ENCODE measurements at places on chromosomes 5 and 9.
A peak's percentile ranks its signal among the peaks of the same experiment; 100 is the strongest.

DNA sequence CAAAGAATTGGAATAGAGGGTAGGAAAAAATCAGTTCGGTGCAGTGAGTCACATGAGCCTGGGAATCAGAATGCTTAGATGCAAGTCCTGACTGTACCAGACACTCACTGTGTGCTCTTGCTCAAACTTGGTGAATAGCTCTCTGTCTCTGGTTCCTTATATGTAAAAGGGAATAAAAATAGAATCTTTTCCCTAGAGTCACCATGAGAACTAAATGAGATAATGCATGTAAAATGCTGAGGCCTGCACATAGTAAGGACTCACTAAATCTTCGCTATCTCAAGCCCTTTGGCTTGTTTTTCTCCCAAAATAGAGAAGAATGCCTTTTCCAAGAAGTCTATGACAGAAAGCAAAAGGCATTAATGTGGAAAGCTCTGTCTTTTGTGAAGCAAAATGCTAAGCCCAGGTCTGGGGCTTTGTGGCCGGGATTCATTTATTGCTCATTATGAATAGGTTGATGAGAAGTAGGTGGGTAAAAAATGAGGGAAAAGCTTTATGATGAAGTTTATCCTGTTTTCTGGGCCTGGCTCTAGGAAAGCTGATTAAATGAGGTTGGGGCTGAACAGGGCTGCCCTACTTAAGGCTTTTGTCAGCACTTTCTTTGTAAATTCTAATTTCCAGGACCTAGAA lies 483.3 kb downstream of the DMAC1 start:
- DNase-seq = no peak

DNA sequence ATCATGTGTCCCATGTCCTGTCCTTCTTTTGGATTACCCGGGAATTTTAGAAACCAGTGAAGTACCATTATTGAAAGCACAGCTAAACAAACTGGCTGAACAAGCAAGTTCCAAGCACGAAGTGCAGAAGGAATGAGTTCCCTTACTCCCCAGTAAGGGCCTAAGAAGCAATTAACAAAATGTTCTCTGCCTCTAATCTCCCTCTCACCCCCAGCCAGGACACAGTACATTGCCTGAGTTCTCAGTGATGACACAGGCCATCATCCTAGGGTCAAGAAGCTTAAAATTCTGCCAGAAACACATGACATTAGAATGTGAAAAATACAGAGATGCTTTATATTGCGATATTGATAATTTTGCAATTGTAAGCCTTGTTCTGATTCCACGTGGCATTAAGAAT lies 118.0 kb downstream of the PLPPR1 start:
- no peak for DNase-seq

DNA sequence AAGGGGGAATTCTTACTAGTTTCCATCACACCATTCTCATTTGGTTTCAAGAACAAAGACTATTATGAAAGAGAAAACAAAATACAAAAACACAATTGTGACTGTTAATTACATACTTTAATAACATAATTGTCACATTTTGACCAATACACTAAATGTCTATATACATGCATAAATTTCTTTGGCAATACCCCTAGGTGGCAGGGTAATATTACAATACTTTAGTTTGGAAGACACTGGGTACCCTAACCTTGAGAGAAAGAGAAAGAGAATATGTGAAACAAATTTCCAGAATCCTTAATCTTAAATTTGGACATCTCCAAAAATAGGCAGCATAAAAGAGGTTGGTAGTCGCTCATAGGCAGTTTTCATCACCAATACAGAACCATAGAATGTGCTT lies 619.6 kb upstream of the ADAMTS16 start:
- DNase-seq = no peak

GRCh38 chr9:128706045-128706444 lies 3.7 kb downstream of the PKN3 start:
- no peak for DNase-seq

- DNase-seq = no peak
Measured at GRCh38 chr5:85538362-85538761, 1079.4 kb upstream of the COX7C start.

DNA sequence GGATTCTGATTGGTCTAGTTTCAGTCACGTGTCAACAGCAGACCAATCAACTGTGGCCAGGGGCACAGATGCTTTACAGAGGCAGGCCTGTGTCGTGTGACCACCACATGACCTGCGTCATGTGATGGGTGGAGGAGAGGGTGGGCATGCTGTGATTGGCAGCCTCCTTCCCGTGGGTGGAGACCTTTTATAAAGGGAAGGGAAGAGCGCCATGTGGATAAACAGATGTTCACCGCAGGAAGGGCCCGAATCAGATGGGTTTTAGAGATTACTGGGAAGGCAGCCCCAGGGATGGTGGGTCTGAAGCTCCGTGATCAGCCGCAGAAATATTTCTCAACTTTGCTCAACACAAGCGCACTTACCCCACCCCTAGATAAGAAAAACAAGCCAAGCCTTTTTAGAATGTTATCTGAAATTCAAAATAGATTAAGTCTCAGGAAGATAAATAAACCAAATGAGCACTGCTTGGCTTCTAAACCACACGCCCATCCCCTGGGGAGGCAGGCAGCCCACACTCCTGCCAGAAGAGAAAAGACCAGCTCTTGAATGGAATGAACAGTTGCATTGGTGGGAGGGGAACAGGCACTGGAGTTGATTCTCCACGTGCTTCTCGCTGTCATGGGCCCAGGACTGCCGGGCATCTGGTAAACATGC lies 43.6 kb downstream of the ROPN1L start:
- peak; percentile 47 for DNase-seq

GRCh38 chr5:177496070-177496726 lies 1.2 kb downstream of the PDLIM7 start:
- DNase-seq = no peak

DNA sequence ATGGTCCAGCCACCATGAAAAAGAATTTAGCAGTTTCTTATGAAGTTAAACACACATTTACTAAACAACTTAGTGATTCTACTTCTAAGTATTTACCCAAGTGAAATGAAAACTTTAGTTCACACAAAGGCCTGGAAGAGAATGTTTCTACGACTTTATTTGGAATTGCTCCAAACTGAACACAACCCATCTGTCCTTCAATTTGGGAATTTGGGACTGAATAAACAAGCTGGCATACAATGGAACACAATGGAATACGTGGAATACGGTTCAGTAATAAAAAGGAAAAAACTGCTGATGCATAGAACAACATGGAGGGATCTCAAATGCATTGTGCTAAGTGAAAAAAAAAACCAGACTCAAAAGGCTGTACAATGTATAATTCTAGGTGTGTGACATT lies 44.6 kb upstream of the BASP1 start:
- no peak for DNase-seq

DNA sequence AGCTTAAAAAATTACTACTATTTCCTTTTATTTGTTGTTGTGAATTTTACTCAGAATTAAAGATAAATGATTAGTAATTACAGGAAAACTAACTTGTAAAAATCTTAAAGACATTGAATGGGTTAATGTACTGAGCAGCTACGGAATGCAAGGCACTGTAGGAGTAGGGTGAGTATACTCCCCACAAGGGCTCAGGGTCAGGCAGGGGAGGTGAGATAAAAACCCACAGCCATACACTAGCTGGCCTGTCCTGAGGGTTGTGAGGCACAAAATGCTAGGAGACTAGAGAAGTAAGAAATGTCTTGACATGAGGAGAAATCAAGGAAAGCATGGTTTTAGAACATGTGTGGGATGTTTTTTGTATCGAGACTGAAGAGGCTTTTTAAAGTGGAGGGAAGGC lies 13.4 kb downstream of the ZBED3 start:
- no peak for DNase-seq

GRCh38 chr9:85741875-85742596 lies at the start of gene AGTPBP1:
AGTPBP1 (minus strand) TSS chr9:85741954; CDS start chr9:85712533, 29,421 bp downstream.
- DNase-seq = peak; percentile 99

GRCh38 chr5:172175263-172175719 lies 12.7 kb downstream of the STK10 start:
- no peak for DNase-seq

DNA sequence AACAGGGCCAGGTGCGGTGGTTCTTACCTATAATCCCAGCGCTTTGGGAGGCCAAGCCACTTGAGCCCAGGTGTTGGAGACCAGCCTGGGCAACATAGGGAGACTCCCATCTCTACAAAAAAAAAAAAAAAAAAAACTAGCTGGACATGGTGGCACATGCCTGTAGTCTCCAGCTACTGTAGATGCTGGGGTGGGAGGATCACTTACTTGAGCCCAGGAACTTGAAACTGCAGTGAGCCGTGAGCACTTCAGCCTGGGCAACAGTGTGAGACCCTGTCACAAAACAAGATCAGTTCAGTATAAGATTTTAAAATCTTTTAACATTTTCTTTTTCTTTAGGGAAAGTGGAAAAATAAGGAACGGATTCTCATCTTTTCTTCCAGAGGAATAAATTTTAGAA lies 2.5 kb downstream of the BRIX1 start:
- no peak for DNase-seq

DNA sequence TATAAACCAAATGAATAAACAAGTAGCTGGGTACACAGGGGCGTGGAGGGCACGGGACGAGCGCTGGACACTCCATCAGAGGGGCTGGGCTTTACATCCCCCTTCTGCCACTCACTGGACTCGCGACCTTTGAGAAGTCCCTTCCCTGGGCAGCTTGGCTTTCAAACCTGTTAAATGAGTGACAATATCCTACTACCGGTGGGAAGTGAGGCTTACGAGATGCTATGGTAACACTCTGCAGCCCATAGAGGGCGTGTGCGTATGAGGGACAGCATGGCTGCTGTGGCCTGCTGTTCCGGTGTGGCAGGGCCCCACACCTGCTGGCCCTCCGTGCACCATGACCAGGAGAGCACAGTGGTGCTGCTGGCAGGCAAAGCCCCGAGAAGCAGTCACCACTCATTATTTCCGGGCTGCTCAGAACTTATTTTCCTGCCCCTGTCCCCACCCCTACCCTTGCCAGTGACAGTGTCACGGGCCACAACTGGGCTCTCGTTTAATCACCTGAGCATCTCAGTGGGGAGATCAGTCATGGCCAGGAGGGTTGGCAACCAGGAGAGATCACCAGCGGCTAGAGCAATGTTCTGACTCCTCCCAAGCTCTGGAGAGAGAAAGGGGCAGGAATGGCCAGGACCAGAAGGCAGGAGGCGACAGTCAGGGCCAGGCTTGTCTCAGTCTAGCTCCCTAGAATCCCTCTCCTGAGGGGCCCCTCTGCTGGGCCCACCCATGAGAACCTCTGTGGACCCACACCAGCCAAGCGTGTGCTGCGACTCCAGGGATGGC lies 10.5 kb downstream of the CLTB start:
- DNase-seq = no peak

DNA sequence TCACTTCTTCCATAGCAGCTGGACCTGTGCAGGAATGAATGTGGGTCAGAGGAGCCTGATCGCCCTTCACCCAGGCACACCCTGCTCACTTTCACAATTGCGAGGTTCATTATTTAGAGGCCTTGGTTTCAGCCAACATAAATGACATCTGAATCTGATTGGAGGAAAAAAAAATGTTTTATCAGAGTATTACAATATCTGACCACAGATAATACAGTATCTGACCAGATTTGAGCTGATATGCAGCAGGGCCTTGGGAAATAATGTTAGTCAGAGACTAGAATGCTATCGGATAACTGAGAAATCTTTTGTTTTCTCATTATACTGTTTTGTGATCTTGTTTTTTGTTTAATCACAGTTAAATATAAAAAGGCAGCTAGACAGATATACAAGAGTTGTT lies 7.7 kb downstream of the ICE1 start:
- no peak for DNase-seq

DNA sequence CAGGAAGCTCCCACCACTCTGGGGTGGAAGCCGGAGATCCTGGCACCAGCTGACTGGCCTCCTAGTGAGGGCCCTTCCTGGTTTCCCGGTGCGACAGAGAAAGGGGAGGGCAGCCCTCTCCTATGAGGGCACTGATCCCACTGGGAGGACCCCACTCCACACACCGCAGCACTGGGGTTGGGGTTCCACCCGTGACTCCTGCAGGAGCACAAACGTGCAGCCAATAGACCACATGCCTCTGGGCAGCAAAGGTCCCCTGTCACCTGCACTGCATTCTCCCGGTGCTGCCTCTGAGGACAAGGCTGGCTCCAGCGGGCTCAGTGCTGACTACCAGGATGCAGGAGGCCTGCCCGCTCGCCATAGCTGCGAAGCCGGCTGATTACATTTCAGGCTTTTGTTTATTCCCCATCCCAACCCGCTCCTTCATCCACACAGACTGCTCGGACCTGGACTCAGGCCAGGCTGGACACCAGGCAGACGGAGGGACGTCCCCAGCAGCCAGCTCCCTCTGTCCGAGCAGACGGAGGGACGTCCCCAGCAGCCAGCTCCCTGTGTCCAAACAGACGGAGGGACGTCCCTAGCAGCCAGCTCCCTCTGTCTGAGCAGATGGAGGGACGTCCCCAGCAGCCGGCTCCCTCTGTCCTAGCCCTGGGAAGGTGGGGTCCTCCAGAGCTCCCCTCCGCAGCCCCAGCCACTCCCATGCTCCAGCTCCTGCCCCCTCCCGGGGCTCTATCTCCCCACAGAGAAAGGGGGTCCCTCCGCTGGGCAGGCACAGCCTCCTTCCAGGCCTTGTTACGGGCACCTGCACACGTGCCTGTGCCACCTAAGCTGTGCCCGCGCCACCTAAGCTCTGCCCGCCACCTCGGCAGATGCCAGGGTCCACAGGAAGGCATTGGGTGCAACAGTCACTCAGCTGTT lies 8.8 kb upstream of the CEP72 start:
- no peak for DNase-seq

DNA sequence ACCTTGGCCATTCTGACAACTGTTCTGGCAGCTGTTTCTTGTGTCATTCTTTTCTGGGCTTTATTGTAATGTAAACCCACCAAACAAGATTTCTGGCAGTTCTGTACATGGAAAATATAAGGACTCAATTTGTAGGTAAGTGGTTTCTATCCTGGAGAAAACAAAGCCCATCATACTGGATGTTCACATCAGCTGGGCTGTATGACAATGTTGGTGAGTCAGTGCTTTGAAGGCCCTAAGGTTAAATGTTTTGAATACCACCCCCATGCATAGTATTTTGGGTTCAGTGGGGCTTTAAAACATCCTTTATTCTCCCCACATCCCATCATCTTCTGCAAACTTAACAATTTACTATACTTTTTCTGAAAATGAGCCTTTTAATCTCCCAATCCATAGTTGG lies 52.5 kb downstream of the SH3GL2 start:
- no peak for DNase-seq

DNA sequence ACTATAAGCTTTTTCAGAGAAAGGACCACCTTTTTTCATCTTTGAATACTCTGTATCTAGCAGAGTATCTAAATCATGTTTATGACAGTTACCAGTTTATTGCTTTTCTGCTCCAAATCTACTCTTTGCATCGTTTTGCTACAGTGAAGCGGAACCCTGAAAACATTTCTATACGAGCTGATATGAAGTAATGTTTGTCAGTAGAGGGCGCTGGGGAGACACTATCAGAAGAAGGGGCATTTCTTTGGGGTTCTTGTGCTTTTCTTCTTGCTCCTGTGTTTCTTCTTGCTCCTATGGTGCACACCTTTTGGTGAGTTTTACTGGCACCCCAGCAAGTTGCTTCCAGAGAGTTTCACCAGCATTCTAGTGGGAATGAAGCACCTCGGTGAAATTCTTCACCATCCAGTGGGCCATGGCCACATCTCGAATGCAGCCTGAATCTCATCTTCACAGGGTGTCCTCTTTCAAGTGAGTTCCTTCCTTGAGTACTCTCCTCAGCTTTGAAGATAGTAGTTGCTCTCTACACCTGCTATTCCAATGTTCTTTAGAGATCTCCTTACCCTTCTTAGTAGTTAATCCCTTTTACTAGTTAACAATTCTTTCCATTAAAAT lies 98.4 kb downstream of the FGF1 start:
- peak; percentile 19 for DNase-seq

- no peak for DNase-seq
Measured at GRCh38 chr5:154762700-154763099, 7.5 kb downstream of the LARP1 start.
